ENCODE measurements at places on chromosomes 3 and 15. TPM values are rescaled to one million over a fixed set of nuclear protein-coding genes. Genes with fewer than 3 reads are reported as not detected.

KCNH8 gene
- 0.25 TPM for total RNA-seq

SHC4 gene
- 1.9 TPM for total RNA-seq

NPAP1 gene
- 0.34 TPM for total RNA-seq

CCDC54 gene
- not detected for total RNA-seq

ALPK3 gene
- 8.2 TPM for total RNA-seq

ATP13A5 gene
- 1.1 TPM for total RNA-seq

DNA sequence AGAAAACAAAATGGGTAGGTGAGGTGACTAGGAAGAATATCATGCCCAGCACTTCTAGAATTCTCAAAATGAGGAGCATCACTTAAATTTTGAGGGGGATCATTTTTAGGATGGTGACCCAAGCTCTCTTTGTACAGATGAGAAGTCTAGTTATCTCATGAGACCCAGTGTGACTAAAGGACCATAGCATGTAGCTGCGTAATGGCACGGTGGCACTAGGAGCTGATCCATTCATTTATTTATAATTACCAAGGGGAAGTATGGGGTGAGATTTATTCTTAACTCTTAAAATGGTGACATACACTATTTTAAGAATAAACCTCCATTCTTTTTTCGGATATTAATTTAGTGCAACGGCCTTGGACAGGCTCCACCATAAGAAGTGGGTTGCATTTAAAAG, 8.3 kb downstream of the IQGAP1 start:
- no peak for DNase-seq

DNA sequence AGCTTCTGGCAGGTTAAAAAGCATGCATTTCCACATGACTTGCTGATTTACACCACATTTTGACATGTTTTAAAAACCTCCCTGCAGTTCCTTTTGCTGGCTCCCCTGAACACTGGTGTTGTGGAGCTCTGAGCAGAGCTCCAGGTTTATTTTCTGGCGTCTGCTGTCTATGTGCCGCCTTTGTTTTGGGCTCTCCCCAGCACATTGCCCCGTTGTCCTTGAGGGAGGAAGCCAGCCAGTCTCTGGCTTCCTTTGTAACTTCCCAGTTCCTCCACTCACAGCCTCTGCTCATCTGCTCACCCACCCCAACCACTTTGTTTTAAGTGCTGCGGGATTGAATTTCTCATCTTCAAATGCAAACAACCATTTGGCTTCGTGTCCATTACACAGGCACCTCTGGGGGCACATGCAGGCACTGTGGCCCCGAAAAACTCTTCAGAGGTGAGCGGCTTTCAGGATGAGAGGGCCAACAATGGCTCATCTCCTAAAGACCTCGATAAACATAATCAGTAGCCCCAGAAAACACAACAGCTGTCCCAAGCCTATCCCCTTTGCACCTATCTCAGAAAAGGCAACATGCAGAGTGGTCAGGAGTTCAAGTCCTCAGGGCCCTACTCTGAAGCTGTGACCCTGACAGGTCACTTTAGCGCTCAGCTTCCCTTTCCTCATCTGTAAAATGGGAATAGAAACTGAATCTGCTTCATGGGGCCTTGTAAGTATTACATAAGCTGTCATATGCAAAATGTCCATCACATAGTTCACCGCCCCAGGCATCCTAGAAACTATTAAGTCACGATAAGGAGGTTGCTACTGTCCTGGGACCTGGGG, 1.3 kb upstream of the MEF2A start:
- DNase-seq, result peak; percentile 45

DNA sequence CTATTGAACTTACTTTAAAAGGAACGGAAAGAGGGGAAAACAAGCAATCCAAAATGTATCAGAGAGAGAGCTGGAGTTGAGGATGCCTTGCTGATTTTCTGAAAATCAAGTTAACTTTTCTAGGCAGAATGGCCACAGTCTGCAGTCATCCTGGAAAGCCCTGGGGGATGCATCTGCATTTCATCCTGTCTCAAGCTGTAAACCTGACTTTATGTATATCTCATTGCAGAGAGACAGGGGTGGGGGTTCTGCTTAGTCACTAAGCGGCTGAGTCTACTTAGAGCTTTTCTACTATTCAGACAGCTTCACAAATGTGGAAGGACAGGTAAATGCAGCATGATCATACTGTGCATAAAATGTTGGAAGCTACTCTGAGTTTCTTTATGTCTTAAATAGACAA, 41.4 kb downstream of the MRPS25 start:
- DNase-seq, result no peak

DNA sequence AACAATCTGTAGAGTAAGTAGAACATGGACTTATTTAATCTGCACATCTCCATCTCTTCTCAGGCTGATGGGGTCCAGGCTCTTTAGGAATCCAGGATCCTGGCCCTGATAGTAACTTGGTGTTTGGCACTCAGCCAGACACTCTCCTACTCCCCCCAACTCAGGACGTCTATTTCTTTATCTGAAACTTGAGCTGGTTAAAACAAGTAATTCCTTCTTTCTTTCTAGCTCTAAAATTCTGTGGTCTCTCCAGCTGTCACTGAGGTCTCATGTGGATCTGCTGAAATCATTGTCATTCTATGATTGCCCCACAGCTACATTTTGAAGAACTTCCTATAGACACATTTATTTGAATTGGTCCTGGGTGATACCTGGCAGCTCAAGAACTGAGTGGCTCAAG, 59.0 kb downstream of the TP63 start:
- DNase-seq, result no peak

- DNase-seq, result no peak
Measured at GRCh38 chr3:4785551-4785950, 193.7 kb upstream of the BHLHE40 start.

- DNase-seq, result peak; percentile 14
Measured at GRCh38 chr3:153714588-153715290, 406.5 kb upstream of the ARHGEF26 start.

DNA sequence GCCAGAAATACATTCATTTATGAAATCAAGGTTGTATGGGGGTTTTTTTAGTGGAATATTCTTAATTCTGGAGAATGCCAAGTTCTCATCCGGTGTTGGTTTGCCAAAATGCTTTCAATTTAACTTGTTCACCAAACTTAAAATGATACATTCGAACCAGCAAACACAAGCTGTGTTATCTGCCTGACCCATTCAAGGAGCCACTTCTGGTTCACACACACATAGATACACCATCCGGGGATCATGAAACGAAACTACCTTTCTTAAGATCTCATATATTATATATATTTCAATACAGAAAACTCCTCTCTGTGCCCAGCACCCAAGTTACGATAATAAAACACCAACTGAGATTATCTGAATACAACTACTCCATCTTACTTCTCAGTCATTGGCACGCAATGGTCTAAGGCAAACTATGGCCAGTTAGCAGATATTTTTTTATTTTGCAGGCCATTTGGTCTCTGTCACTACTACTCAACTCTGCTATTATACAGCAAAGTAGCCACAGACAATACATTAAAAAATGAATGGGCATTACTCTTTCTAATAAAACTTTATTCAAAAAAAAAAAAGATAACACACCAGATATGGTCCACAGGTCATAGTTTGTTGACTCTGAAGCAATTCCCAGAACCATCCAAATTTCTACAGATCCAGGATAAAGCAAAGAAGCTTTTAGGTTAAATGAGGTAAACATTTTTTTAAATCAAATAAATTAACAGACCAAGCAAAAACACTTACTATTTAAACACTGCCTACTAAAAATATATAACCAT, 89.6 kb downstream of the TBL1XR1 start:
- DNase-seq, result no peak

DNA sequence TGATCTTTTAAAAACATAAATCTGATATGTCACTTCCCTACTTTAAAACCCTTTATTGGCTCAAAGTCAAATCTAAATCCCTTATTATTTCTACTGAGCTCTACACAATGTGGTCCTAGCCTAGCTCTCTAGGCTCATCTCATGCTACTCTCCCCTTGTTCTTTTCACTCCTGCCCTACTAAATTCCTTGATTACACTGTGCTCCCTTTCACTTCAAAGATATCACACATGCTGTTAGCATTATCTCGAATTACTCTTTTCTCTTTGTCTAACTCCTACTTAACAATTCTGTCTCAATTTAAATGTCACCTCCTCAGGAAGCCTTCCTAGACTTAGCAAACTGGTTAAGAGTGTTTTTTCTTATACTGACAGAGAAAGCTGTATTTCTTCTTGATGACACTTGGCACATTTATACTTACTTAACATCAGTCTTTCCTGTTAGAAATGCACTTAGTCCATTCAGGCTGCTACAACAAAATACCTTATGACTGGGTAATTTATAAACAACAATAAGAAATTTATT, 102.0 kb downstream of the SCAPER start:
- no peak for DNase-seq

GRCh38 chr3:67923796-67924195, 269.4 kb upstream of the SUCLG2 start:
- DNase-seq, result no peak

- no peak for DNase-seq
Measured at GRCh38 chr15:74368121-74368520, 675 bp upstream of the CYP11A1 start.
